ENCODE measurements at places on chromosomes 4 and X.

DNA sequence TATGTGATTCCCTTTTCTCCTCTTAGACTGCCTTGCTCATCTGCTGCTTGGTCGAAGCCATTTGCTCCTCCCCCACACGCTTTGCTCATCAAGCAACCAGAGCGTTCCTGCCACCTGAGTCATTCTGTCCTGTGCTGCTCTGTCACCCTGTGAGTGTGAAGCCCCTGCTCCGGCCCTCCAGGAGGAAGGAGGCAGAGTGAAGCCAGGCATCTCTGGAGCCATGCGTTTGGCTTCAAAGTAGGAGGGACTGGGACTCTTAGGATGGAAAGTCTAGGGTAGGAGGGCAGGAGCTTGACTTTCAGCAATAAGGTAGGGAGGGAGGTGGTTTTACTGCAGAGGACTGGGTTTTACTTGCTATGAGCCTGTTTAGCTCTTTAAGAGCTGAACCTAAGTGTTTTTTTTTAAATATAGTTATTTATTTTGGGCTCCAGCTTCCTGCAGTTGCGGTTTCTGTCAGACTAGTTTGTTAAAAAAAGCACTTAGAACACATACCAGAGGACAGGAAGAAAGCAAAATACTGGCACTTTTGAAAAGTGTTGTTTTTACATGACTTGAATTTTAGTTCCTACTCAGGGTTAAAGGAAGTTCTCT is 63.6 kb downstream of the SPINK2 start:
- no peak for DNase-seq

- no peak for DNase-seq
Measured at GRCh38 chr4:84611531-84611930, 28.6 kb downstream of the CDS1 start.

DNA sequence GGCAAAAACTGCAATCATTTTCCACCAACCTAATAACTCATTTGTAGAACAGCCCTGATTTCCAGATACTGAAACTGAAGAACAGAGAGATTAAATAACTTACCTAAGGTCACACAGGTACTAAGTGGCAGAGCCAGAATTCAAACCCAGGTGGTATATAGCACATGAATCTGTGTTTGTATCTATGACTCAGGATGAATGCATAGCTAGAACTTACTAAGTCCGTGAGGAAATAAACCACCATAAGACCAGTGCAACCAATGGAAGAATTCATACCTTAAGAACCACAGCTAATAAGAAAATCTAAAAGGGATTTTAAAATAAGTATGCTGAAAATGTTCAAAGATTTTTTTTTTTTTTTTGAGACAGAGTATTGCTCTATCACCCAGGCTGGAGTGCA is 1.5 kb upstream of the PLAC1 start:
- DNase-seq: no peak

GRCh38 chrX:136477026-136477425 is 10.7 kb upstream of the BRS3 start:
- no peak for DNase-seq

GRCh38 chr4:163195247-163195765 is 28.6 kb upstream of the NAF1 start:
- no peak for DNase-seq

DNA sequence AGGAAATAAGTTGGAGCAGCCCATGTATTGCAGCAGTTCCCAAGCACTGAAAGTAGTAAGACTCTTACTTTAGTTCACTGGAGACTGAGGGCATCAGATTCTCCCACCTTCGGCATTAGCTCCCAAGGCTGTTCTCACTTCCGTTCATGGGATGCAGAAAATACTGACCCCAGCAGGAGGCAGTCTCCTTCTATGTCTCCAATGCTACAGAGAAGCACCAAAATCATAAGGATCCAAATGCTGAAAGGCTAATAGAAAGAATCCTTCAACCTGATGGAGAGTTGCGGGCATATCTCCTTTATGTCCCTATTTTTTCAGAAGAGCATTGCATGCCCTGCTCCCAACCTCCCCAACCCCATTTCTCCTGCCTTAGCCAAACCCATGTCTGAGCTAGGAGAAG is 32.4 kb downstream of the ADH7 start:
- DNase-seq: no peak
